ENCODE measurements at places on chromosomes 3 and 15.

GRCh38 chr15:44813231-44813630 is 76.9 kb downstream of the TRIM69 start:
- DNase-seq: no peak

DNA sequence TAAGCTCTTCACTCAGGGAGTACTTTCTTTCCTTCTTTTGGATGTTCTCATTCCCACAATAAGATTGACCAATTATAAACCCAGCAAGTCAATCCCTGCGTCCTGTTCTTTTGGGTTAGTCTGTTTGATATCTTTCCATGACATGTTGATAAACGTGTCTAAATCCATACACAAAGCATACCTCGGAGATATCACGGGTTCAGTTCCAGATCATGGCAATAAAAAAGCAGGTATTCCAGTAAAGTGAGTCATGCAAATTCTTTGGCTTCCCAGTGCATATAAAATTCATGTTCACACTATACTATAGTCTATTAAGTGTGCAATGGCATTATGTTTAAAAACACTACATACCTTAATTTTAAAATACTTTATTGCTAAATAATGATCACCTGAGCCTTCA is 667.7 kb downstream of the MAGI1 start:
- no peak for DNase-seq

- no peak for DNase-seq
These were observed 4.6 kb downstream of the SENP5 start for GRCh38 chr3:196872316-196872715.

DNA sequence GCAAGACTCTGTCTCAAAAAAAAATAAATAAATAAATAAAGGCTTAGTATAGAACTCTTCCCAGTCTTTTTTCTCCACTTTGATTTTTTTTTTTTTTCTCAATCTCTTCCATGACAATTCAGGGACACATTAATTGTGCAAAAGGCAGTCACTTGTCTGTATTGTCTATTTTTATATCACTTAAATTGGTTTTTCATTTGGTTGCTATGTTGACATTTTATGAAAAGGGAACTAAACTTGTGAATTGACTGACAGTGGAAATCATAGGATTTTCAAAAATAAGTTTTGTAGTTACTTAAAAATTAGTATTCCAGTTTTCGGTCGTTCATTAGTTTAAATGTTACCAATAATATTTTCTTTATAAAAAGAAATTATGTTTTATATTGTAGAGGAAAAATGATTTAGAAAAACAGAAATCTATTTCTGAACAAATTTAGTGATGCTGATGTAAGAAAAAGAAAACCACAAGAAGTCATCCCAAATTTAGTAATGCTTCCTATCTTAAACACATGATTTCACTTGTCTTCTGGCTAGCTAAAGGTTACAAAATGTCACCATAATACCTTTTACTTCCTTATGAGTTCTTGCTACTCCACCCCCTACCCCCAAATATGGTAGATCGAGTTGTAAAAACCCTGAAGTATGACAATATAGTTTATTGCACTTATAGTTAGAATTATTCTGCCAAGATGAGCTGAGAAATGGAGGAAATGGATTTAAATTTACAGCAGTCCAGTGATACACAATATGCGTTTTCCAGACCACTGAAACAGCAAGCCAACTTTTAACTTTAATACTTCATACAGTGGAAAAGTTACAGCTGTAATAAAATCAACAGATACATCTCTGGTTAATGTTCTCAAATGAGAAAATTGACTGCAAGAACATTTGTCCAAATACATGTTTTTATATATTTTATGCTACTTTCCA is 37.0 kb downstream of the PPARG start:
- no peak for DNase-seq

- DNase-seq: no peak
These were observed 7.5 kb downstream of the LCTL start for GRCh38 chr15:66558271-66558670.

- no peak for DNase-seq
These were observed 36.1 kb upstream of the ACKR4 start for GRCh38 chr3:132561003-132561402.

- no peak for DNase-seq
These were observed 197.6 kb upstream of the ZPLD1 start for GRCh38 chr3:102237181-102237580.
